ENCODE measurements at places on chromosomes 11 and 22.

GRCh38 chr11:115928811-115929210 lies 424.6 kb upstream of the CADM1 start:
- H3K27me3 ChIP-seq = no peaks in the 10 kb centered on the region
- H3K4me1 ChIP-seq = peaks cover 24% of the 10 kb centered on the region
- H3K4me3 ChIP-seq = no peak overlapping the region
- H3K36me3 ChIP-seq = no peaks in the 10 kb centered on the region
- H3K27ac ChIP-seq = no peak overlapping the region

DNA sequence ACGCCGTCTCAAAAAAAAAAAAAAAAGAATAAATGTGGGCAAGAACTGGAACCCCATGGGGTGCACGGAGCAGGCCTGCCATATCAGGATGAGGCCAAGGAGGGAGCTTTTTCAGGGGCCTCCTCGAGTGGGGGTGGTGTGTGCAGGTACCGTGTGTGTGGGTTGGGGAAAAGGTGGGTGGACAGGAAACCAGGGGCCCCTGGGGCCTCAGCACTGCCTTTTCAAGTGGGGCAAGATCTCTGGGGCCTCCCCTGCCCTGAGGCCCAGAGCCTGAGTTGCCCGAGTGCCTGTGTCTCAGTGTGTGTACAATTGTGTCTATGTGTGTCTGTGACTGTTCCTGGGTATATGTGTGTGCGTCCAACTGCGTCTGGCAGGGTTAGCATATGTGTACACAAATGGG lies 23.8 kb downstream of the TEF start:
- no peak overlapping the region for H3K4me3 ChIP-seq
- H3K36me3 ChIP-seq = no peaks in the 10 kb centered on the region
- DNase-seq = no peak

DNA sequence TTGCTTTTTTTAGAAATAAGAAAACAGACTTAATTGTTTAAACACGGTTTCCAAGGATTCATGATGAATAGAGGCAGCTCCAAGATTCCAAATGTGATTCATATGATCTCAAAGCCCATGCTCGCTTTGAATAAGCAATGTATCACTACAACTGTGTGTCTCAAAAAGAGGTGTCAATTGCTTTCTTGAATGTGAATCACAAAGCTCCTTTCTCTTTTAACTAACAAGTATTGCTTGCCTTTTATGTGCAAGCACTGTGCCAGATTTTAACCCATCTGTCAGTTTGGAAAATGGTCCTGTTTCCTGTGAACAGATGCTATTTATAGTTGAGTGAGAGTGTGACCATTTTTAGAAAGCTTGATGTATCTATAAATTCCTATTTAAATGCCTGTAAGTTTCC lies 6.5 kb downstream of the OOSP1 start:
- DNase-seq = no peak
- no peaks in the 10 kb centered on the region for H3K4me1 ChIP-seq
- H3K27me3 ChIP-seq = no peaks in the 10 kb centered on the region
- H3K36me3 ChIP-seq = no peaks in the 10 kb centered on the region

DNA sequence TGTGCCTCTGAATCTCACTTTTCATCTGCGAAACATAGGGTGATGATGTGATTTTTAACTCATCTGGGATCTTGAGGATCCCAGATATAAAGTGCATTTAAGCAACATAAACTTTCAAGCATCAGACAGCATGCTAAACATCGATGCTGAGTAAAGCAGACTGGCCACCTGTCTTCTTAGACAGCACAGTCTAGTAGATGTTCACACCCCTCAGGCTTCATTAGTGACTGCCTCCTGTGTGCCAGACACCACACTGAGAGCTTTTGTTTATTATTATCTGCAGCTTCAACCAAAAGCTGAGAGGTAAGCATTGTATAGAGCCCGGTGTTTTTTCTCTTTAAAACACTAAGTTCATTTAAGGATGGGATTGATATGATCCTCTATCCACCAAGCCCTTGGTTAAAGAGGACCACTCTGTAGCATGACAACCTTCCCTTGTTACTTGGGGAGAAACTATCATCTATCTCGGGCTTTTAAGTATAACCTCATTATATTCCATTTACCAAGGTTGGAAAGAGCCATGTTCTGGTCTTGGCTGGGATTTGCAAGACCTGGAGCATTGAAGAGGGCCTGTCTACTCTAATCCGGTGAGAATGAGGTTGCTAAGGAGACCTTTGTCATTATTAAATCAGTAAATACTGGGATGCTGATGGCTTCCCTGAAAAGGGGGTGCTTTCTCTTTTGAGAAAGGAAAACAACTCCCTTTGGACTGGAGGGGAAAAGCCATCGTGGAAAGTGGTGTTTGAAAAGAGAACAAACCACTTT lies 114.2 kb upstream of the SEZ6L start:
- H3K36me3 ChIP-seq = no peaks in the 10 kb centered on the region
- no peak overlapping the region for H3K27ac ChIP-seq
- H3K27me3 ChIP-seq = no peaks in the 10 kb centered on the region
- no peak for DNase-seq

DNA sequence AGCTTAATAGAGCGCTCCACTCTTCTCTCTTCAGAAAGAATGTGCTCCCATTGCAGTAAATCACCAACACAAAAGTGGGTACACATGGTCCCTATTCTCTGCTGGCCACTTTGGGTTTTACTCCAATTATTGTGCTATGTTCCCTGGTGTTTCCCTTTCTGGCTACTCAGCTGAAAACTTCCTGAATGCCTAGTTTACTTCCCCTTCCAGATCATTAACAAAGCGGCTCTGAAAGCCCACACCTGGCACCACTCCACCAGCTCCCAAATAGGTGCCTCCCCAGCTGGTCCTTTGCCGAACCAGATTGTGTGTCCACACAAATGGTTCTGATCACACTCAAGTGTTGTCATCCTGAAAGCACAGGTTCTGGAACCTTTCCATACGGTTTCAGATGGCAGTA lies 443.7 kb downstream of the NTM start:
- H3K27ac ChIP-seq = no peak overlapping the region
- no peak overlapping the region for H3K4me3 ChIP-seq
- H3K4me1 ChIP-seq = peaks cover 12% of the 10 kb centered on the region
- no peaks in the 10 kb centered on the region for H3K36me3 ChIP-seq
- peaks cover 2% of the 10 kb centered on the region for H3K27me3 ChIP-seq

DNA sequence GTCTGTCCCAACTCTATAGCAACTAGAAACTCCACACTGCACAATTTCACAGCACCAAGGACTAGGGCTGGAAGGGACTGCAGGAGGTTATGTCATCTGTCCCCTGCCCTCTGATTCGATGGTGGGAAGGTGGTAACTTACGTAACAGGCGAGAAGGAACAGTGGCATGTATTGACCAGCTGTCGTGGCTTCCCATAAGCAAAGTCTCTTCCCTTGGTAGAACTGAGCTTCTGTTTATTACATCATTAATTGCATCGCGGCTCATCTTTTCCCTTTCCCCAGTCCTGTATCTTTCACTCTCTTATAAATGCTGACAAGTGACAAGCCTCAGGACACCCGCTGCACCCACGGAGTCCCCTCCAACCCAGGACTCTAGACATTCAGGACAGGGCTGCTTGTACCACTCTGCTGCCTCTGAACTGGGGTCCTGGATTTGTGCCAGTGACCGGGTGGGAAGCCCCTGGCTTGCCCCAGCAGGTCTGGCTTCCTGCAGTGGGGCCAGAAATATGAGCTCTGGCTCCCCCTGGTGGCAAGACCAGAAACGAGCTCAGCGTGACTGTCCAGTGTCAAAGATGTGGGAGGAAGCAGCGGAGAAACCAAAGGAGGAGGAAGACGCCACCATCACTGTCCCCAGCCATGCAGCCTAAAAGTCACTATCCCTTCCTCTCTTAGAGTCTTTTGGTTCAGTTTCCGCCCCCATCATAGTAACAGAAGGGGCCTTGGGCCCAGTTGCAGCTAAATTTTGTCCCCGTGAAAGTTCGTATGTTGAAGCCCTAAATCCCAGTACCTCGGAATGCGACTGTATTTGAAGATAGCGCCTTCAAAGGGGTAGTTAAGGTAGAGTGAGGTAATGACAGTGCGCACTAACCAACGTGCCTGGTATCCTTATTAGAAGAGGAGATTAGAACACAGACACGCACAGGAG lies 84.5 kb downstream of the ISX start:
- no peaks in the 10 kb centered on the region for H3K36me3 ChIP-seq
- H3K4me3 ChIP-seq = no peak overlapping the region
- peak; percentile 2 for DNase-seq
- H3K27me3 ChIP-seq = peaks cover 6% of the 10 kb centered on the region

GRCh38 chr11:16921019-16921418 lies 93.2 kb downstream of the PLEKHA7 start:
- H3K4me3 ChIP-seq = no peak overlapping the region
- no peak overlapping the region for H3K27ac ChIP-seq
- peaks cover 31% of the 10 kb centered on the region for H3K27me3 ChIP-seq
- peaks cover 6% of the 10 kb centered on the region for H3K4me1 ChIP-seq

DNA sequence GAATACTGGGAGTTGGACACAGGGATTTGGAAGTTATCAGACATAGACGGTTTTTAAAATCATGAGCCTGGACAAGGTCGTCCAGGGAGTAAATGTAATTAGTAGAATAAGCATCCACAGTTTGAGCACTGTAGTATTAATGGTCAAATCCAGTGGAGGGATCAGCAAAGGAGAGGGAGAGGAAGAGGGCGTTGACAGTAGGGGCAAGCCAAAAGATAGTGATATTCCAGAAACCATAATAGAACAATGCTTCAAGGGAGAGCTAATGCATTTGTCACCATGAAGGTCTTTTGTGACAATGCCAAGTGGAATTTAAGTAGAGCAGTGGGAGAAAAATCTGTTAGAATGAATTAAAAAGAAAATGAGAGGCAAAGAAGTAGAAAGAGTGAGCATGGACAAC lies 68.9 kb upstream of the SLC5A12 start:
- H3K36me3 ChIP-seq = no peaks in the 10 kb centered on the region
- H3K4me1 ChIP-seq = no peaks in the 10 kb centered on the region
- no peak overlapping the region for H3K4me3 ChIP-seq
- DNase-seq = no peak
- H3K27ac ChIP-seq = no peak overlapping the region

DNA sequence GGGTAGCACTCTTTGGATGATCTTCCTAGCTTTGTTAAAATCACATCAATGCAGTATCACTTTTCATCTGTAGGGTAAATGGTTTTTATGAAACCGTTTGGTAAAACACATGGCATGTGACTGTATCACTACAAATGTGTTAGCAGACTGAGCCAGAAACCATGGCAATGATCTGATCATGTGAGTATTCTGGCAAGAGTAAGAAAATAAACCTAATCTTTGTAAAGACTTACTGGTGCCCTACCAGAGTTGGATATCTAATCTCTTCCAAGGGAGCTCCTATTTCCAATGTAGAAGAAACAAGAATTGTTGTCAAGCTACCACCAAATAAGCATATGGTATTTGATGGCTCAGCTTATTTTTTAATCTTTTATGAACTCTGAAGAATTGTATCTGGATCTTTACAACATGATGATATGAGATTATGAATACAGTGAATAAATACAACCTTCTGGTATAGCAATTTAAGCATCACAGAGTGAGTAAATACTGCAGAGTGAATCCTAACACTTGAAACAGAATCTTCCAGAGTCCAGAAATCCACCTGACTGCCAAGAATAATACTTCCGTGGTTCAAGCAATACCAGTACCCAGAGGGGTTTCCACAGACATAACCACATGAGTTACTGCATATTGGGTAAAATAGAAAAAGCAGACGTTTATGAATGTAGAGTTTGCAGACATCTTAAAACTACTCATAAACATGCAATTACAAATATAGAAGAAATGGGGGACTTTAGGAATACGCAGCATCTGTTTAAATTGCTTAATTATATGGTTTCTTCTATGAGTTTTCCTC lies 238.8 kb downstream of the TTC28 start:
- no peak overlapping the region for H3K4me3 ChIP-seq
- DNase-seq = peak; percentile 79
- no peak overlapping the region for H3K27ac ChIP-seq
- peaks cover 8% of the 10 kb centered on the region for H3K4me1 ChIP-seq

DNA sequence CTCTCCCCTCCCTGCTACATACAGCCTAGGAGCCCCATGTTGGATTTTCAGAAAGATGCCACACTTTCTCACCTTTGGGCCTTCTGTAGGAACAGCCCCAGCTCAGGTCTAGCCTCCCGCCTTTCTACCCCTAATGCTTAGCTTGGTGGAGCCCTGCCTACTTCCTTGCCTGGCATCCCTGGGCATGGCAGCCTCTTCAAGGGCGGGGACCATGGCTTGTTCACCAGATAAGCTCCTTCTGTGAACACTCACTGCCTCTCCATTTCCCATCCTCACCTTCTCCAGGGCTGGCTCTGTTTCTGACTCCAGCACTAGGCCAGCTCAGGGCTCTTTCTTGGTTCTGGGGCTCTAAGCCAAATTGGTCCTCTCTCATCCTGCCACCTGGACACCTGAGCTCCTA lies 1.4 kb downstream of the SEPTIN3 start:
- H3K27me3 ChIP-seq = peaks cover 16% of the 10 kb centered on the region
- no peak overlapping the region for H3K4me3 ChIP-seq
- no peak overlapping the region for H3K27ac ChIP-seq

GRCh38 chr11:131302836-131303235 lies 67.6 kb upstream of the NTM start:
- peaks cover 13% of the 10 kb centered on the region for H3K4me1 ChIP-seq
- no peak overlapping the region for H3K27ac ChIP-seq
- no peaks in the 10 kb centered on the region for H3K36me3 ChIP-seq
- no peak overlapping the region for H3K4me3 ChIP-seq
- peak; percentile 10 for DNase-seq
- H3K27me3 ChIP-seq = peaks cover 11% of the 10 kb centered on the region

DNA sequence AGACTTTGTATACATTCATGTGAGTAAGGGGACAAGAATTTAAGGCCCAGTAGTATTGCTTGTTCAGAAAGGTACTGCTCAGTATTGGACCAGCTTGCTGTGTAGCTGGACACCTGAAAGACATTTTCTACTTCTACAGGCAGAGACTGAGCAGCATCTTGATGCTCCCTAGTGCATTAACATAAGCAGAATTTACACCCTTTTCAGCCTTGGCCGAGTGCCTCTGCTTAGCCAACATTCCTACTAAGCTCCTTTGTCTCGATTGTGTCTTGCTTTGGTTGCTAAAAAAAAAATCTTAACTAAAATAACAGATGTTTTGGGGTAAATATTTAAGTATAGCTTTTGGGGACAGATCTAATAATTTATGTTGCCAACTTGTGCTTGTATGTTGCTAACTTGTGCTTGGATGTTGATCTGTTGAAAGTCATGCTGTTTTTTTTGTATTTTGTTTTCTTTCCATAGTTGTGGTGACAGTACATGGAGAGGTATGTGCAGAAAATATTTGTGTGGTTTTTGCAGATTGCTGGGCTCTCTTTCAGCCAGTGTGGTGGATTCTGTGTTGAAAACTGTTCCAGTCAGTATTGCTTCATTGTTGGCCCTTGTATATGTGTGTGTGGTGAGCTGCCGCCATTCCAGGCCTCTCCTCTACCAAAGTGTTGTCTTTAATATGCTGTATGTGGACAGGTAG lies 3.7 kb downstream of the PTS start:
- H3K36me3 ChIP-seq = peaks cover 34% of the 10 kb centered on the region
- H3K4me3 ChIP-seq = no peak overlapping the region
- peak; percentile 94 for DNase-seq
- peak overlapping the region; percentile 59 for H3K27ac ChIP-seq
- no peaks in the 10 kb centered on the region for H3K27me3 ChIP-seq

DNA sequence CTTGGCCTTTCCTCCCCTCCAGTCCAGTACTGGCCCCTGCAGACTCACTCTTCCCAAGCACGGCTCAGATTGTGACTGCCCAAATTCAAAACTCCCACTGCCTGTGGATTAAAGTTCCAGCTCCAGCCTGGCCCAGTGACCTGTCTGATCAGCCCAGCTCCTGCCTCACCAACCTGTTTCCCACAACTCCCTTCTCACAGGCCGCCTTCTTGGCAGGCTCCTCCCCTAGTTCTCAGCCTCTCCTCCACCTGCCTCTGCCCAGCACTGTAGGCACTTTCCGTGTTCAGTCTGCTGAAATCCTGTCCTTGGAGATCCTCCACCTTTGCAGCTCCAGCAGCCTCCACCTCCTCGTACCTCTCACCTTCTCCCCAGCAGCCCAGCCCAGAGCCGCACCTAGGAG lies 68.6 kb downstream of the MICAL2 start:
- no peak overlapping the region for H3K4me3 ChIP-seq
- peaks cover 18% of the 10 kb centered on the region for H3K36me3 ChIP-seq
- peak overlapping the region; percentile 100 for H3K27ac ChIP-seq
- no peak for DNase-seq
